Nephron progenitor cell (in vitro differentiated cells): ENCODE measurements at places on chromosomes 1 and 21.
A peak's percentile ranks its signal among the peaks of the same experiment; 100 is the strongest.

GRCh38 chr1:156172696-156173470, 19.5 kb downstream of the SEMA4A start:
- no peak for DNase-seq

DNA sequence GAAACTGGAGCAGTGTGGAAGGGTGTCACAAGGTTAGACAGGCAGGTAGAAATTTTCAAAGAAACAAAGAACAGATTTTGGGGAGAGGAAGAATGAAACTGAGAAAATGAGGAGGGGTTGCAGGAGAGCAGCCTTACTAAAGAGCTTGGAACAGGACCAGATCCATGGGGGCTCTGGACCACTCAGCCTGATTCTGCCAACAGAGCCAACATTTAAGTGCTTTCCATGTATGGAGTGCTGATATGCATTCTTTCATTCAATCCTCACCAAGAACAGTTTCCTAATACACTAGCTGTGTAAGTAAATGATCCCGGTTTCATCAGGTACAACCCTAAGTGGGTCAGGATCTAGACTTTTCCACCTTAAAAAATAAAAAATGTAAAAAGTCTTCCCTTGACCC, 16.2 kb downstream of the LPGAT1 start:
- no peak for DNase-seq

GRCh38 chr1:62391369-62391971, 45.4 kb upstream of the USP1 start:
- DNase-seq: peak; percentile 46

GRCh38 chr1:237065903-237066302, 23.9 kb downstream of the RYR2 start:
- no peak for DNase-seq

DNA sequence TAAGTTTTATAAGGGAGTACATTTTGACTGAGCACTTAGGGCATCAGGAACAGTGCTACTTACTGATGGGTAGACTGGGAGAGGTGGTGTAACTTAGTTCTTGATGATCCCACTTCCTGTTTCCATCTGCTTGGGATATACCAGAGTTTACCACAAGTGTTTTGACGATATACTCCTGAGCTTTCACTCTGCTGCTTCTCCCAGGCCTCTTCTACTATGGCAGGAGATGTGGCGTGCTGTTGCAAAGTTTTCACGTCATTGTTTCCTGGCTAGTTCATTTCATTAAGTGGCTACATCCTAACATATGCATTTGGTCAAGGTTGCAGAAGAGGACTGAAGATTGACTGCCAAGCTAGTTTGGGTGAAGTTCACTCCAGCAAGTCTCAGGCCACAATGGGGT, 41.3 kb upstream of the LAMC2 start:
- no peak for DNase-seq

DNA sequence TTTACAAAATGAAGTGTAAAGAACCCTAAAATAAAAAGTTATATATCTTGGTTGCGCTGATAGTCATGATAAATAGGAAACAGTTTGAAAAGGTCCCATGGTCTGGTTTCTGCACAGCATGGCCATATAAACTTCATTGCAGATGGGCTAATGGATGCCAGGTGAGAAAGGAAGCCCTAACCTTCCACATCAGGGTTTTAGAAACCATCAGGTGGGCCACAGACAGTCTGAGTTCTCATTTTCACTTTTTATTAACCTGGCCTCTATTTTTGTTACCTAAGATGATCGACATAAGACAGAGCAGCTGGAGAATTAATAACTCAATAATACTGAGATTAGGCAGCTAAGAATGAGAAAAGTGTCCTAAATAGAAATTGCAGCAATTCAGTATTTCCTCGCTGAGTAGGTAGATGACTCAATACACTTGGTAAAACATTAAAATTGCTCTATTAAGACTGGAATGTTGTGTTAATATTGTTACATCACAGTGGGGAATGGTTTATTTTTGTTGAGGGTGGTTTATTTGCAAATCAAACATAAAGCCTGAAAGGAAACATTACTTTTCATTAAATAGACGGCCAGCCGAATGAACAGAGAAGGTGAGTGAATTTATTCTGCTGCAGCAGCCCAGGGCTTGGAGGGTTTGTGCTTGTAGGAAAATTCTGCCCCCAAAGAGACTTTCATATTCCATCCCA, 21.1 kb downstream of the C1orf21 start:
- DNase-seq: no peak

- DNase-seq: no peak
These were observed 1.1 kb downstream of the CTRC start for GRCh38 chr1:15439325-15439724.

- no peak for DNase-seq
These were observed 108.4 kb downstream of the EDEM3 start for GRCh38 chr1:184646178-184646701.

GRCh38 chr21:41048145-41048544, 119.8 kb upstream of the BACE2 start:
- DNase-seq: no peak

DNA sequence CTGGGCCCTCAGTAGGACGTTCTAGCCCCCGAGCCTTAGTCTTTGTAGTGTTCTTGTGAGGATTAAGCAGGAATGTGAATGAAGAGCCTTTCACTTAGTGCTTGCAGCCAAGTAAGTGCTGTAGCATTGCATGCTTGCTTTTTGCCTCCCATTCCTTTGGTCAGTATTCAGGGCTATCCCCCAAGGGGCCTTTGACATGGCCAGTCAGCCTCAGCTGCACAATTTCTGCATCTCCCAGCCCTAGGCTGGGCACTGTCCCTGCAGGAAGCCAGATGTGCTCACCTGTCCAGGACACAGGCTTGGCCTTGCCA, 30.5 kb downstream of the SOX13 start:
- DNase-seq: no peak

GRCh38 chr1:84442256-84442655, 36.8 kb upstream of the RPF1 start:
- no peak for DNase-seq

DNA sequence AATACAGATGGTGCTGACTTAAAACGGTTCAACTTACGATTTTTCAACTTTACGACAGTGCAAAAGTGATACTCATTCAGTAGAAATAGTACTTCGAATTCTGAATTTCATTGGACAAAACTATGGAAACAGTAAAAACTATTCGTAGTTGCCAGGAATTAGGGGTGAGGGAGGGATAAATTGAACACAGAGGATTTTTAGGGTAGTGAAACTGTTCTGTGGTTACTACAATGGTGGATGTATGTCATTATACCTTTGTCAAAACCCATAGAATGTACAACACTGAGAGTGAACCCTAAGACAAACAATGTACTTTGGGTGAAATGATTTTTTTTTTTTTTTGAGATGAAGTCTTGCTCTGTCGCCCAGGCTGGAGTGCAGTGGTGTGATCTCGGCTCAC, 7.5 kb downstream of the DDR2 start:
- DNase-seq: no peak

- DNase-seq: no peak
These were observed 40.2 kb upstream of the SGIP1 start for GRCh38 chr1:66493731-66494130.
